LoVo (cell line): ENCODE measurements at places on chromosomes 4 and X.

GRCh38 chr4:159145992-159146330 is 43.1 kb downstream of the RAPGEF2 start:
- no peak for DNase-seq

DNA sequence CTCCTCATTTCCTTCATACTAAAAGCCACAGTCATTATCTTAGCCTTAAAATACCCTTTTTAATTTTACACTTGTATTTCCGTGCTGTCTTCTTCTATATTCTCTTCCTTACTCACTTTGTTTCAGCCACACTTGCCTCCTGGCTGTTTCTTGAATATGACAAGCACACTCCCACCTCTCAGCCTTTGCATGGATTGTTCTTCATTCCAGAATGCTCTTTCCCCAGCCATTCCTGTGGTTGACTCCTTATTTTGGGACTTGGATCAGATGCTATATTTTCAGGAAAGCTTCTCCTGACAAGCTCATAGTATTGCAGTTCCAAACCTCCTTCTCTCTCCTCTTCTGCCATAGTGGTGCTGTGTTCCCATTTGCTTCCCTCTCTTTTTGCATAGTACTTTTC is 291.3 kb downstream of the PDHA2 start:
- DNase-seq, result no peak

DNA sequence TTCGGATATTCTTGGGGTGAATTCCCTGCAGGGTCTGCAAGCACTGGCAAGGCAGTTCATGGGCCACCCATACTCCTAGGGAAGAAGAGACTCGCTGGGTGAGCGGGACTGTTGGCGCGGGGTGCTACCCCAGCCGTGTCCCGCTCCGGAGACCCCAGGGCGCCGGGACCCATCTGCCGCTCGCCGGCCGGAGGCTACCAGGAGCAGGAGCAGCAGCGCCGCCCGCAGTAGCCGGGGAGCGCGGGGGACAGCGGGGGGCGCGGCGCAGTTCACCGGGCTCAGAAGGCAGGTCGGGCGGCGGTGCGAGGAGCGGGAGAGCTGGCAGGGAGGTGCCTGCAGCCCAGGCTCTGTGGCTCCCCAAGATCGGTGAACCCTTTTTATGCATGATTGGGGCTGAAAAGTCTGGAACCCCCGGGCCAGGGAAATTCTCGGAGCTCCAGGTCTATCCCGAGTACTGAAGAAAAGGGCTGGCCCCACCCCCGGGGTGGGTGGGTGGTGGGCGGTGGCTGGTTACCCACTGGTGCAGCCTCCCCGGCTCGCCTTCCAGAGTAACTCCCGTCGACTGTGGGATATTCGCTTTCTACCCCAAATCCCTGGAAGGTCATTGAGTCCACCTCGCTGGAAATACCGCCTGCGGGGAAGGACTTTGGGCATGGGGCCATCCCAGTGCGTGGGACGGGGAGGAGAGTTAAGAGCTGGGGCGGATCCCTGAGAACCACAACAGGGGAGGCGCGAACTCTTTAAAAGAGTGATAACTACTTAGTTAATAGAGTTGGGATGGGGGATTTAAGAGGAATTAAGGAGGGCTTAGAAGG is 37.6 kb downstream of the PF4 start:
- no peak for DNase-seq

DNA sequence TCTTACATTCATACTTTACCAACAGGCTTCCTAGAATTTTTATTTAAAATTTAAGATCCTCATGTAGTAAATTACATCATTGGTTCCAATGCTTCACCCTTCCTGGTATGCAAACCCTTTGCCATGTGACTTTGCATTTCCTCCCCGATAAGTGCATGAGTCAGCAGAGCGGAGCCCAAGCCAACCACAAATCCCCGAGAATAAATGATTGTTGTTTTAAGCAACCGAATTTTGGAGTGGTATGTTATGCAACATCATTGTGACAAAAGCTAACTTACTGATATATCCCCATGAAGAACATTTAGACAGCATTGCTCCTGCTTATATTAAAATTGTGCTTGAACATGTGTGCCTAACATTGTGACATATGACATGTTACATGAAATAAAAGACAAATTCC is 199.4 kb upstream of the DDX53 start:
- DNase-seq, result no peak

DNA sequence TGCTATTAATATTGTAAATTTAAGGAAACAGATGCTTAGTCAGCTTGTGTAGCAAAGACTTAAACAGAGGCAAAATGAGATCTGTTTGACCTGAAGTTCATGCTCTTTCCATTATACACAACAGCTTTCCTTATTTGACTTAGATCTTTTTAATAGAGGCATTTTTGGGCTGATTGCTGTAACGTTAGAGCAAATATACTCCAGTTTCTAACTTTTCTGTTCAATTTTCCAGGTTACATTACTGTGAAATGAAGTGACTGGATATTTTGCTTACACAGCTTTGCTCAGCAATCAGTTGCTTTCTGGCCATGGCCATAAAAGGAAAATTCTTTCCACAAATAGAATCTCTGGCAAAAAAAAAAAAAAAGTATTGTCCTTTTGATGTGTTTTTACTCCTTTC is 146.2 kb downstream of the PCDH7 start:
- no peak for DNase-seq

GRCh38 chrX:109635146-109635545 is 10.2 kb upstream of the KCNE5 start:
- DNase-seq, result no peak

- no peak for DNase-seq
Observed at GRCh38 chrX:97199501-97199900, 315.8 kb downstream of the RPA4 start.

GRCh38 chr4:105208561-105208960 is 61.9 kb downstream of the TET2 start:
- DNase-seq, result no peak

- DNase-seq, result no peak
Observed at GRCh38 chrX:47610511-47610910, 9.1 kb downstream of the SYN1 start.

DNA sequence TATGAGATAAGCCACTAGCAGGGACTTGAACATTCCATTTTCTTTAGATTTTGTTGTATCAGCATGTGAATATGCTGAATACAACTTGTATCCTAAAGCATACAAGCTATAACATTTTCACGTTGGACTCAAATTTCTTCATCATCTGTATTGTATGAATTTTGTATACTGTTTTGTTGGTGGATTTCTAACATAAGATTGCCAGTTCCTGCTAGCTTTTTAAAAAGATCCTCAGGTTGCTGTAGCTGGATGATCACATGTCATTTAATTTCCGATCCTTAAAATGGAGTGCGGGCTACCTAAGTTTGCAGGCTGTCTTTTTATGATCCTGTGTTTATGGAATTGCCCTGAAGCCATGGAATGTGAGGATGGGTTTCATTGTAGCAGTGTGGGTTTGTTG is 6.9 kb downstream of the PDLIM5 start:
- no peak for DNase-seq

GRCh38 chr4:93740890-93741289 is 87.7 kb upstream of the ATOH1 start:
- DNase-seq, result no peak

GRCh38 chr4:157005193-157005592 is 33.6 kb upstream of the PDGFC start:
- DNase-seq, result no peak

- DNase-seq, result no peak
Observed at GRCh38 chr4:67725981-67726380, 25.0 kb upstream of the UBA6 start.

DNA sequence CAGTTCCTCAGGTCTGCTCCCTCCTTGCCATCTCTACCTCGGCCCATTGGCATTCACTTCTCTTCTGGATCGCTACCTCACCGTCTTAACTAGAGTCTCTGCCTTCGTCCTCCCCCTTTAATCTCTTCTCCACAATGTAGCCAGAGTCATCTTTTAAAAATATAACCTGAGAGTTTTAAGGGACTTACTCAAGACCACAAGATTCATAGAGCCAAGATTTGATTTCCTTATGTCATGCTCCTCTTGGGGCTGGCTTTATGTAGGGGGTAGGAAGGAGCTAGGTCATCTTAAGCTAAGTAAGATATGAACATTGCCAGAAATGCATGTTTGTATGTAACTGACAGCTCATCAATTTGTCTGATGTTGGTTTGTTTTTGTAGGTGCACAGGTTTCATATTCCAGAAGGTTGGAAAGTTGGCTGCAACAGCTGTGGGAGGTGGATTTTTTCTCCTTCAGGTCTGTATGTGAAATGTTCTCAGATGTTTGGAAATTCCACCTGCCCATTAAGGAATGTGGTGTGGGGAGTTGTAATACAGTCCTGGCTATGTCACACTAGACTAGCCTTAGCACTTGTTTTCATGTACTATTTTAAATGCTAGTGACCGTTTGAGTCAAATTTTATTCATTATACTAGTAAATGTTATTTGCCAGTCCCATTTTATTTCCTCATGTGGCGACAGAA is 19.6 kb downstream of the FUNDC2 start:
- no peak for DNase-seq

GRCh38 chrX:10514891-10515290 is 105.5 kb downstream of the MID1 start:
- DNase-seq, result no peak

DNA sequence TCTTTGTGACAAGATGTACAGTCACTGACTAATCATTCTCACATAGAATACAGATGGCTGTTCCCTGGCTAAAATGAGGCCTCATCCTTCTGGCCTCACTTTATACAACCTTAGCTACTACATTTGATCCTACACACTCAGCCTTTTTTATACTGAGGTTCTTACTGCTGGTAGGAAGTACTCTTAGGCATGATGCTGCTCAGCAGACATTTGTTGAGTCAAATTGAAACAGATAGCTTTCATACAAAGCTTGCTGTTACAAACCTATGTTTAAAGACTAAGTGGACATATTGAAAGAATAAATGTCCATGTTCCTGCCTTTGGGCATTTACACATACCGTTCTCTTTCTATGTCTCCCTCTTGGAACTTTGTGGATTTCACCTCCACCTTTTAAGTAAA is 154.9 kb downstream of the NPFFR2 start:
- DNase-seq, result no peak
